ENCODE measurements at places on chromosomes 13 and 19.
A peak's percentile ranks its signal among the peaks of the same experiment; 100 is the strongest.

DNA sequence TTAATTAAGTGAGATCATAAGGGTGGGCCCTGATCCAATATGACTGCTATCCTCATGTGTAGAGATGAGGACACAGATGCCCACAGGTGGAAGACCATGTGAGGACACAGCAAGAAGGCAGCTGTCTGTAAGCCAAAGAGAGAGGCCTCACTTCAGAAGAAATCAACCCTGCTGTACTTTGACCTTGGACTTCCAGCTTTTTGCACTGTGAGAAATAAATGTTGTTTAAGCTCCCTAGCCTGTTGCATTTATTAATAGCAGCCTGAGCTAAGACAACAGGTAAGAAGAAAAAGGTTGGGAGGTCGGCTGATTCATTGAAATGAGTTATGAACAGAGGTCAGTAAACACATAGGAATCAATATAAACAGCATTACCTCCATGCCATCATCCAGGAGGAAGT is 14.8 kb downstream of the PARP4 start:
- no peak for DNase-seq

DNA sequence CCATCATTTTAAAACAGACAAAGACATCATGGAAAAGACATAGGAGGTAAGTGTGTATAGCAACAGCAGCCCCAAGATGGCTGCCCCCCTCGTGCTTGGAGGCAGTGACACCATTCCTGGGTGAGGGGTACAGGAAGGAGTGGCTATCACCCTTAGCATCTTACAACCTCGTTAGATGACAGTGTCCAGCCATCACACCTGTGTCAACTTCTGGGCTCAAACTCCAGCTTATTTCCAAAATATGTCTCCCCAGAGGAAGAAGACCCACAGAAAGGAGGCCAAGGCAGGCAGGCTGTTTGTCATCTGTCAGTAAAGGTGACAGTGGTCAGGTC is 27.5 kb downstream of the EPS15L1 start:
- DNase-seq: no peak

- peak; percentile 14 for DNase-seq
Observed at GRCh38 chr19:5141129-5141849, 172.4 kb downstream of the KDM4B start.

DNA sequence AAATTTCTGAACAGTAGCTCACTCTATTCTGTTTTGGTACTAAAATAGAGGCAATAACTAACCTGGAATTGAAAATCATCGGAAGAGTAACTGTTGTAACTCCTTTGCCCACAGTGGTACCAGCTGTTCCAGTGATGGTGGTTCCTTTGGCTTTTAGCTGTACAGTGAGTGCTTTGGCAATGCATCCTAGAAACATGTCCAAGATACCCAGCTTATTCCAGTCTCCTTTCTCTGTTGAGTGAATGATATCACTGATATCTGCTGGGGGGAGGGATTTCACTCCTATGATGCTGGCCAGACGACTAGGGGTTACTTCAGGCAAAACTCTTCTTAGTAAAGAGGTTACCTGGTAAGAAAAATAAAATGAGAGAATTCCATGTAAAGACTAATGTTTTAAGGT is 40.6 kb upstream of the FBXL3 start:
- no peak for DNase-seq

GRCh38 chr19:30711826-30712225 is 339.6 kb downstream of the ZNF536 start:
- no peak for DNase-seq

GRCh38 chr13:104584481-104584880 is 1518.3 kb upstream of the SLC10A2 start:
- DNase-seq: no peak

DNA sequence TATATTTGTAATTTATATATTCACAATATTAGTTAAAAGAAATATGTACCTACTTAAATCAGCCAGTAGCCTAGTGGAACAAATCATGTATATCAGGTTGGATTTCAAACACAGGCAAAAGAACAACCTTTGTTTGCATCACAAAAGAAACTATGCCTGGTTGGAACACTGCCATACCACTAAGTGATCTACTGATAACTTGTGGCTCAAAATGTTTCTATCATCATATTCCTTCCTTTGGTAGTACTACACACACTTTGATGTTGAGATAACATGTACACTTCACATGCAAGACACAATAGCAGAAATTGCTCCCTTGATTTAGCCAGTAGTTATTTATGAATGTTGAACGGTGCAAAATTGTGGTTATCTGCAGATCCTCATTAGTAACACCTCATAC is 146.0 kb upstream of the GPC6 start:
- DNase-seq: peak; percentile 97

DNA sequence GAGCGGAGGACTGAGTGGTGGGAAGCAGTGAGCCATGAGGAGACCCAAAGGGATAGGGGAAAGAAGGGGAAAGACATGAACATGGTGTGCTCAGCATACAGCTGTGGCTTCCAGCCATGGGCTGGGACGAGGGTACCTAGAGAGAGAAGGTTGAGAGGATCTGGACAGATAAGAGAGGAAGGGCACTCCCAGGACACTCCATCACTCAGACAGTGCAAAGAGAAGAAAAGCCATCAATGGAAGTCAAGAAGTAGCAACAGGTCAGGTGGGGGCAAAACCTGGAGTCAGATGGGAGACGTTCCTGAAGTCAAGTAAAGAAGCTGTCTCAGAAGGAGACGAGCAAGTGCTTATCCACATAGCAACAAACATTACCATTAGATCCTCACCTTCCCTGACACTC is 40.2 kb upstream of the UBAC2 start:
- no peak for DNase-seq

- DNase-seq: no peak
Observed at GRCh38 chr19:40237791-40238190, 11.3 kb upstream of the CCNP start.

DNA sequence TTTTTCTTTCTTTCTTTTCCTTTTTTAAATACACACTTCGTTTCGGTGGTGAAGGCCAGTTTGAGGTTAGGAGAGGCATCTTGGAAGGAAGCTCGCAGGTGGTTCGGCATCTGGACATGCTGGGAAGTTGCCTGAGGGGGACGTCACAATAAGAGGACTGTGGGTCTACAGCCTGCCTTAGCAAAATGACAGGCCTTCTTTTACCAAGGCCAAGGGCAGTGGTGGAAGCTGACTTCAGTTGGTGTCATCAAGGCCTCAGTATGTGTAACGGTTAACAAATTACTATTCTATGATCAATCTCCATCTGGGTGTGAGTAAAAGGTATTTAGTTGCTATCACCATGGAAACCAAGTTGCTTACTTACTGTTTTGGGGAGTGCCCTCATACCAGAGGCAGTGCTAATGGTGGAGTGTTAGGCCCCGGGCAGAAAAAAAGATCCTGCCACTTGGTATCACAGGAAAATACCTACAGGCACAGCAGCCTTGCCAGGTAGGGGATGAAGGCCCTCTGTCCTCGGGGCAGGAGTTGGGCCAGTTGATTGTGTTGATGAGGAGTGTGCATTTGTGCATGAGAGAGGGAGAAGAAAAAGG is 10.3 kb downstream of the ACTN4 start:
- no peak for DNase-seq

DNA sequence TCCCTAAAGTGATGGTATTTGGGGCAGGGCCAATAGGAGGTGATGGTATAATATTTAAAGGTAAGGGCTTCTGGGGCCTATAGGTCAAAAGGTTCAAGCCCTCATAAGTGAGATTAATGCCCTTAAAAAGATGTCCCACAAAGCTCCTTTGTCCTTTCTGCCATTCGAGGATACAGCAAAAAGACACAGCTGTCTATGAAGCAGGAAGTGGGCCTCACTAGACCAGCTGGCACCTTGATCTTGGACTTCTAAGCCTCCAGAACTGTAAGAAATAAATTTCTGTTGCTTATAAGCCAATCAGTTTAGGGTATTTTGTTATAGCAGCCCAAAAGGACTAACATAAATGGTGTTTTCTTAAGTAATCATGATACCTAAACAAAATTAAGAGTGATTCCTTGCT is 27.2 kb upstream of the POU4F1 start:
- DNase-seq: no peak

Measured in DMS79 treated with DMSO at 0.1 percent for 48 hours (cell line).